HT1080 (cell line): ENCODE measurements at places on chromosomes 7 and 10.
A peak's percentile ranks its signal among the peaks of the same experiment; 100 is the strongest.

DNA sequence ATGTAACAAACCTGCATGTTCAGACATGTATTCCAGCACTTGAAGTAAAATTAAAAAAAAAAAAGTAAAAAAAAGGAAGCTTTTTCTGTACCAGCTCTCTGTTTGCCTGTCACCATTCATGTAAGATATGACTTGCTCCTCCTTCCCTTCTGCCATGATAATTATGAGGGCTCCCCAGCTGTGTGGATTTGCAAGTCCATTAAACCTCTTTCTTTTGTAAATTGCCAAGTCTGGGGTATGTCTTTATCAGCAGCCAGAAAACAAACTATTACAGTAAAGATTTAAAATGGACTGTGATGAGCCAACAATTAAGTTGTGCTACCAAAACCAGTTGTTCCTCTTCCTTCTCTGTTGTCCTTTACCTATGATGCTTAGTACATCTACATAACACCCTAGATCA, 619.6 kb downstream of the ARL4A start:
- DNase-seq = no peak

DNA sequence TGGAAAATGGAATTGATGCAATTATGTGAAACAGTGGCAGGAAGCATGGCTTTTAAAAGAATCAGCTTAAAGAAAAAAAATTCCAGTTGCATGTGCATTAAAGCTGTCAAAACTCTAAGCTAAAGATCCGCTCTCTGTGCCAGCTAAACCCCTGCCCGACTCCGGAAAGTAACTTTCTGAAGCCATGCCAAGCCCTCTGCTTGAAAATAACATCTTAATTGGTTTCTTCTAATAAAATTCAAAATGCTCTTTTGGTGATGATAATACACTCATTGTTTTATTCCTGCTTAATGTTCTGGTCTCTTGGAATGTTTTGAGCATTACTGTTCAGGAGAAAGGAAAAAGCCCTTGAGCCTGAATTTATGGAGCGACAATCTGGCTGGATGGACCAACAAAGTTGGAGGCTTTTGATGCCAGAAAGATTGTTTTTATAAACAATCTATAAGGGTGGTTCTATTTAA, 11.7 kb downstream of the SEMA3C start:
- DNase-seq = no peak

DNA sequence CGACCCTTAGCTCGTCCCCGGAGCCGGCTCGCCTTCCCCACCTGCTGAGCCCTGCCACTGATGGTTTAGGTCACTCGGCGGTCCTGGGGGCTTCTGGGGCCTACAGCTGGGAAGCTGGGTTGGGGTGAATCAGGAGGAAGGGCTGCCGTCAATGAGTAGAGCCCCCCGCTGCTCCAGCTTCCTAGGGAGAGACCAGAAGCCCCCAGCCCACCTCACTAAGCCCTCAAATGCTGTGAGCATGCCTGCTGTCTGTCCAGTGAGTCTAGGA, 495.6 kb upstream of the FOXK1 start:
- DNase-seq = no peak

DNA sequence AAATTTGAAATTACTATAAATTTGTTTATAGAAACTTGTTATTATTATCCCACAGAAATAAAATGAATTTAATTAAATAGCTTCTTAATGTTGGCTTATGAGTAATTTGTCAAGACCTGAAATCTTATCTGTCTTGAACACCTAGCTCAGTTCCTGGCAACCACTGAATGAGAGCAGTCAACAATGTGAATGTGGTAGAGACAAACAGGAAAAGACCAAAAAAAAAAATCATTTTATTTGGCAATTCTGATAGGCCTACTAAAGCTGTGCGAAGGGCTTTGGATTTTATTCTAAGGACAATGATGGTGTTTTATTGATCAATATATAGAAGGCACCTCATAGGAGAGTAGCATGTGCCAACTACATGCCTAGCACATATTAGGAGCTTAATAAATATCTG, 127.8 kb upstream of the RSU1 start:
- DNase-seq = no peak

DNA sequence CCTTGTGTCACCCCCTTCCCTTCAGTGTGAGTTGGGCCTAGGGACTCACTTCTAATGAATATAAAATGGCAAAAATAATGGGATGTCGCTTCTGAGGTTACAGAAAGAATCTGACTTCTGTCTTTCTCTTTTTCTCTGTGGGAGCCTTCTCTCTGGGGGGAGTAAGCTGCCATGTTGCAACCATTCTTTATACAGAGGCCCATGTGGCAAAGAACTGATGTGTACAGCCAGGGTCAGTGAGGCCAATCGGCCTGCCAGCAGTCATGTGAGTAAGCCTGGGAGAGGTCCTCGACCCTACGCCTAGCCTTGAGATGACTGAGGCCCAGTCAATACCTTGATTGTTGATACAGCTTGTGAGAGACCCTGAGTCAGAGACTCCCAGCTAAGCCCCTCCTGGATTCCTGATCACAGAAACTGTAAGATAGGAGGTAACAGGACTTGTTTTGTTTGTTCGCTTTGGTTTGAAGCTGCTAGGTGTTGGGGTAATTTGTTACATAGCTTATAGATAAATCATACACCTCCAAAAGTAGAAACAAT, 1.7 kb downstream of the TCAF1 start:
- DNase-seq = peak; percentile 44

DNA sequence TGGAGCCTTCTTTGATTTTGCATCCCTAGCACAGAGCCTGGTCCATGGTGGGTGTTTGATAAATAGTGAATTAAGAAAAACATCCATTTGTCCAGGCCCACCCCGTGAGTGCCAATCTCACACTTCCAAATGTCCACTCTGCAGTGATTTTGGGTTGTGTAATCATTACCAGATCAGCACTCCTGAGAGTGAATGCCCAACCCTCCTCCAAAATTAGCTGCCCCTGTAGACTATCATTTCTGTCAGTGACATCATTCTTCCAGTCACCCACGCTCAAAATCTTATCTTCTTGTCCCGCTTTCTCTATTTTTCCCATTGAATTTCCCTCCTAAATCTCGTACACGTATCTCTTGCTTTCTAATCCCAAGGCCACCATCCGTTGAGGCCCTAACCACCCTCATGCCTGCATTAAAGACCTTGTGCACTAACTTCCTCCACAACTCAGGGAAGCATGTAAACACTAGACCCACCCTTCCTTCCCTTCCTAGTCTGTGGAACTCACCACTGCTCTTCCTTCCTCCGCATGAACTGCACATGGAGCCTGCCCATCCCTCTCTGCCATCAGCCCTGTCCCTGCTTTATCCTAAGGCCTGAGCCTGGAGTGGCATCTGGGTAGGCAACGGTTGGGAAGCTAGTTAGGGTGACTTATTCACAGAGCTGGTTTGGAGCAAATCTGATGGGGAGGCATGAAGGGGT, 32.8 kb downstream of the PIK3AP1 start:
- no peak for DNase-seq

- no peak for DNase-seq
Measured at GRCh38 chr7:2872296-2872874, 28.3 kb upstream of the GNA12 start.

GRCh38 chr7:74479066-74479781, 25.5 kb downstream of the GTF2IRD1 start:
- DNase-seq = no peak

- DNase-seq = no peak
Measured at GRCh38 chr7:127844165-127844564, 187.1 kb downstream of the LRRC4 start.

DNA sequence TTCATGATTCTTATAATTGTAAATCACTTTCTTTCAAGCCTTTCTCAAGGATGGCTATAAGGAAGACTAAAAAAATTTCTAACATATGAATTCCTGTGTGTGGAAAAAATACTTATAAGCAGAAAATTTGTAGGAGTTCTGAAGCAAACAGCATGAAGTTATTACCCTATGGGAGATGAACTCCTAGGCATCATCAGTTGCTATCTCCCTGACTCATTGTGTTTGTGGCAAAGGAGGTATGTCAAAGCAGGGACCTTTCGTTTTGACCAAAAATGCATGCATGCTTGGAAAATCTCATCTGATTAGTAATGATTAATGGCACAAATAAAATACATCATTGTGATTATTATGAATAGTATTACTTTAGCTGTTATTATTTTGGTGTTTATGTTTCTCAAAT, 59.4 kb downstream of the CALCR start:
- no peak for DNase-seq

- peak; percentile 69 for DNase-seq
Measured at GRCh38 chr7:42236266-42236975, 588 bp downstream of the GLI3 start.

GRCh38 chr7:25350041-25350440, 121.8 kb upstream of the NPVF start:
- DNase-seq = no peak

GRCh38 chr7:29825775-29826529, 19.6 kb downstream of the WIPF3 start:
- no peak for DNase-seq

DNA sequence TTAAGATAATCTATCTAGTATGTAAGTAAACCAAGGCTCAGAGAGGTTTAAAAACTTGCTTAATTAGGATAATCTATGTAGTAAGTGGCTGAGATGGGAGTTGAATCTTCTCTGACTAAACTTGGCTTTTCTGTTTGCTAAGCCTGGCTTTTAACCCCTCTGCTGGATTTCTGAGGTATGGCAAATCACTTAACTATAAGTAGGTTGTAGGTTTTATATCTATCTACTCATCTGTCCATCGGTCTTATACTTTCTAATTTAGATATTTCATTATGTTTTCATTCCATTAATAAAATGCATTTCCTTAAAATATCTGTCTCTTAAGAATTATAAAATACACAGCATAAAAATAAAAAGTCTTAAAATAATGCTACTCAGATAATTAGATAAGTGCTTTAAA, 59.4 kb downstream of the ST7 start:
- DNase-seq = peak; percentile 32

GRCh38 chr7:94182721-94183120, 178.6 kb upstream of the BET1 start:
- no peak for DNase-seq

DNA sequence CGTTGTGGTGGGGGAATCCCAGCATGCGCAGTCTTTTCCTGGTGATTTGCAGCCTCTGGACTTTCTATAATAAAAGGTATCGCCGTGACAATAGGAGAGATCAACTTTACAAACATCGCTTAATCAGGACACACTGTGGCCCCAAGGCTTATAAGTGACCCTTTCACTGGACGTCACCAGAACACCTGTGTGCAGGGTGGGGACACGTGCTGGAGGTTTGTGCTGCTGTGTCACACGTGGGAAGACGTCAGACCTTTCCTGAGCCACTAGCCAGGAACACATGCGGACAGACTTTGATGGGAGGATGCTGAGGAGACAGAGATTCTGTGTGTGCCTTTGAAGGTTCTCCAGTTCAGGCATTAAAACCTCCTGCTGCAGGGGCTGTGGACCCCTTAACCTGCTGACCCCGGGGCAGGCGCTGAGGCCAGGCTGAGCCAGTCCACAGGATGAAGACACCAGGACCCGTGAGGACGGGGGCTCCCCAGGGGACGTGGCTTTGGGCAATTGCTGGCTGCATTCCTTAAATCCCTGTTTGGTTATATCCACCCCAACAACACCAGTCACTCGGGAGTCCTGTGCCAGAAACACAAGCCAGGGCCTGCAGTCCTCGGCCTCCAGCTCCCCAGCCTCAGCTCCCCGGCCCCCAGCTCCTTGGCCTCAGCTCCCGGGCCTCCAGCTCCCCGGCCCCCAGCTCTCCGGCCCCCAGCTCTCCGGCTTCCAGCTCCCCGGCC, 183.4 kb downstream of the PTPRN2 start:
- no peak for DNase-seq

DNA sequence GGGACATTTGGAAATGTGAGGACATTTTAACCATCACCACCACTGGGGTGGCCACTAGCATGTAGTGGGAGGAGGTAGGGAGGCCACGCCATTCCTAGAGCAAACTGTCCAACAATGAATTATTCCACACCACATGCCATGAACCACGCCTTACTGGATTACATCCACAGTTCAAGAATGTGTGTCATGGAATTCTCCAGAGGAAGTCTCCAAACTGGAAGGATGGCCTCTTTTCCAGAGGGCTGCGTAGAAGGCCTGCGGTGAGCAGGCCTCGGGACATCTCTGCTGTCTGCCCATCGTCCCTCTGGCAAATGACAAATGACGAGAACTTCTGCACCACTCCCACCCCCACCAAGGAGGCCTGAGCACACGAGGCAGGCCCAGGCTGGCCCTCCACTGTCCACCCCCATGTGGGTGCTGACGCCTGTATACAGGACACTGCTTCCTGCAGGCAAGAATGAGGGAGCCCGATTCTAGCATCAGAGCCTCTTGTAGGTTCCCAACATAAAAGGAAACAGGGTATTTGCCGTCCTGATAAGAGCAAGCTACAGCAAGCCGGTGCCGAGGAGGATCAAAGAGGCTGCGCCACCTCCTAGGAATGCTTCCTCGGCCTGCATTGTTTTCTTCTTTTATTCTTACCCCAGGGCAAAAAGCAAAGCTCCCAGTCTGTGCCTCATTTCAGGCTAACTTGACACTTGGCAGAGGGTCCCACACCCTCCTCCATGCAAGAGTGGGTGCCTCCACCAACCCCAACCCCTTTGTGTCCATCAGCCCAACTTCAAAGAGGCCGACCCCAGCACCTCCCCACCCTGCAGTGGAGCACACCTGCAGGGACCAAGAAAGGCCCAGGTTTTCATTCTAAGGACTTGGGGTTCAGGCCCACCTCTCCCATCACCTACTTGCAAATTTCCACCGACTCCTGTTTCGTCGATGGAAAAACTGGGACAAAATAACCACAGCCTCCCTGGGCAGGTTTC, 23.9 kb downstream of the TNS3 start:
- DNase-seq = peak; percentile 22

DNA sequence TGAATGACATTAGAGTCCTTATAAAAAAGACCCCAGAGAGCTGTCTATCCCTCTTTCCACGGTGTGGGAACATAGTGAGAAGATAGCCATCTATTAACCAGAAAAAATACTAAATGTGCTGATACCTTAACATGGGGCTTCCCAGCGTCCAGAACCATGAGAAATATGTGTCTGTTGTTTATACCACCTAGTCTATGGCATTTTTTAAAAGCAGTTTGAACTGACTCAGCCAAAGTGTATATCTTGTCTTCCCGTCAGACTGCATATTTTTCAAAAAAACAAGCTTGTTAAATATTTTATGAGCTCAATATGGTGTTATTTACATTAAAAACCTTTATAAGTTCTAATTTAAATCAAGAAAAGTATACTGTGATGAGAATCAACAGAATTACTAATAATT, 255.3 kb downstream of the HGF start:
- no peak for DNase-seq

- DNase-seq = no peak
Measured at GRCh38 chr7:34687529-34687928, 29.5 kb downstream of the NPSR1 start.

- no peak for DNase-seq
Measured at GRCh38 chr10:3568983-3569382, 216.0 kb downstream of the KLF6 start.

- DNase-seq = no peak
Measured at GRCh38 chr10:121285406-121286196, 312.6 kb downstream of the FGFR2 start.

- DNase-seq = no peak
Measured at GRCh38 chr10:94091649-94092048, 97.9 kb downstream of the PLCE1 start.

GRCh38 chr7:138226001-138226476, 149.8 kb downstream of the AKR1D1 start:
- DNase-seq = peak; percentile 68
